A172 (cell line): ENCODE measurements at places on chromosomes 4 and X. TPM values are rescaled to one million over a fixed set of nuclear protein-coding genes. Genes with fewer than 3 reads are reported as not detected.
A peak's percentile ranks its signal among the peaks of the same experiment; 100 is the strongest.

- peak; percentile 66 for DNase-seq
Measured at GRCh38 chrX:69158166-69158980, 6.9 kb downstream of the PJA1 start.

GRCh38 chr4:183968502-183968901, 63.4 kb downstream of the STOX2 start:
- DNase-seq, result no peak

GRCh38 chrX:119583431-119584059, 9.2 kb downstream of the UBE2A start:
- DNase-seq, result no peak

DNA sequence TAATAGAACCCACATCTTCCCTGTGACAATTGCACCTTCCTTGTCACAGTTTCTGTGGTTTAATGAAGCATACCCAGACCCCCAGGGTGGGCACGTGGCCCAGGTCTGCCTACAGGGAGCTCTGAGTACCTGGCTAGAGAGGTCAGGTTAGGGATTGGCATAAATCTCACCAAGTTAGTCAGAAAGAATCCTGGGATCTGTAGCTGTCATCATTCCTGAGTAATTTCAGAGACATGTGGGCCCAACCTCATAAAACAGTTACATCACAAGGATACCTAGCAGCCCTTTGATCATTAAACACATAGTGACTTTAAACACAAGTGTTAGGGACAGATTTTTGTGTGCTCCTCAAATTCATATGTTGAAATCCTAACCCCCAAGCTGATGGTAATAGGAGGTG, 123.0 kb downstream of the KDR start:
- no peak for DNase-seq

DNA sequence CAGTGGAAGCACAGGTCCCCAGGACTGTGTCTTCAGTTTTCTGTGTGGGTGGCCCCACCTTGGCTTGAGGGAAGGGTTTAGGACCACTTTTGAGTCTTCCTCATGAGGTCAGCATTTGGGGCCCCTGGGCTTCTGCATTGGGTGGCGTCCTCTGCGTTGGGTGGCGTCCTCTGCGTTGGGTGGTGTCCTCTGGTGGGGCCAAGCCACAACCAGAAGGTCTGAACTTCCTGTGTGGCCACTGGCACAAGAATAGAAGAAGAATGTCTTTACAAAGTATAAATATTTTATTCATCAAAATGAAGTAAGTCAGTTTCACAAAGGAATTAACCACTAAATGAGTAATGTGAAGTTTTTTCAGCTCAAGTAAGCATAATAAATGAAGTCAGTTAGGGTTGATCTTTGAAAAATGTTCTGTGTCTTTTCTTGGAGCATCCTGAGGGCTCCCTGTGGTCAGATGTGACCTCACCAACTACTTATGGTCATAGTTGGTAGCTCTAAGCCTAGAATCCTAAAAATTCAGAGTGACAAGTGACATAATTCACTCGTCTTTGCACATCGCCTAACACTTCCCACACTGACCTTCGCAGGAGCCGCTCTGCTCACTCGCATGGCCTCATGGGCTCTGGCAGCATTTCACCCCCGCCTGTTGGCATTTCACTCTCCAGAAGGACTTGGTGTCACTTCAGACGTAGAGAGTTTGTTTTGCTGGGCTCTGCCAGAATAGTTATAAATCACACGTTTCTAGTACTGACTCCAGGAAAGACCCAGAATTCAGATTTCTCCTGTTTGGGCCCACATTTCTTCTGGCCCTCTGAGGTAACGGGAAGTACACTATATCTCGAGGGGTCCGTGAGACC, 39.0 kb upstream of the HGFAC start:
- peak; percentile 72 for DNase-seq

Gene RPL34
- total RNA-seq, result 766 and 852 TPM in 2 replicates

Gene POU4F2
- total RNA-seq, result not detected in 2 replicates

Gene CDKL2
- not detected in 2 replicates for total RNA-seq

Gene DGKK
- total RNA-seq, result not detected in 2 replicates

Gene TEX13D
- total RNA-seq, result not detected in 2 replicates

Gene MAGEC1
- total RNA-seq, result not detected in 2 replicates

Gene CT45A2
- not detected in 2 replicates for total RNA-seq
